Psoas muscle (tissue), 8 donors: ENCODE measurements at places on chromosomes 2 and 18. TPM values are rescaled to one million over a fixed set of nuclear protein-coding genes. Genes with fewer than 3 reads are reported as not detected.

The TIGD1 gene
- polyA plus RNA-seq = 6.8 TPM

The MARCO gene
- 2.6 TPM for polyA plus RNA-seq

The CPO gene
- polyA plus RNA-seq = 0.56 TPM

The BOLL gene
- polyA plus RNA-seq = 2.9 TPM

The ASAP2 gene
- polyA plus RNA-seq = 3.3 TPM

The CYP26B1 gene
- 0.87 TPM for polyA plus RNA-seq

The SYT4 gene
- polyA plus RNA-seq = not detected

The CREB1 gene
- polyA plus RNA-seq = 3.5 TPM

The C2orf92 gene
- 0.98 TPM for polyA plus RNA-seq

The C2orf81 gene
- 0.06 TPM for polyA plus RNA-seq

The NT5DC4 gene
- polyA plus RNA-seq = not detected

The IKZF2 gene
- polyA plus RNA-seq = 0.56 TPM

The TPO gene
- polyA plus RNA-seq = 3.8 TPM
